ENCODE measurements at places on chromosomes 3 and 15.

- no peak overlapping the region for H3K27ac ChIP-seq
- H3K4me1 ChIP-seq = peaks cover 1% of the 10 kb centered on the region
- no peak overlapping the region for H3K4me3 ChIP-seq
- no peaks in the 10 kb centered on the region for H3K36me3 ChIP-seq
- H3K27me3 ChIP-seq = no peaks in the 10 kb centered on the region
Observed at GRCh38 chr3:183563536-183563874, 8.0 kb upstream of the KLHL6 start.

- peaks cover 49% of the 10 kb centered on the region for H3K36me3 ChIP-seq
- no peaks in the 10 kb centered on the region for H3K27me3 ChIP-seq
- peaks cover 3% of the 10 kb centered on the region for H3K4me1 ChIP-seq
- no peak overlapping the region for H3K27ac ChIP-seq
- no peak for DNase-seq
Observed at GRCh38 chr15:88904257-88904623, 8.9 kb upstream of the HAPLN3 start.

DNA sequence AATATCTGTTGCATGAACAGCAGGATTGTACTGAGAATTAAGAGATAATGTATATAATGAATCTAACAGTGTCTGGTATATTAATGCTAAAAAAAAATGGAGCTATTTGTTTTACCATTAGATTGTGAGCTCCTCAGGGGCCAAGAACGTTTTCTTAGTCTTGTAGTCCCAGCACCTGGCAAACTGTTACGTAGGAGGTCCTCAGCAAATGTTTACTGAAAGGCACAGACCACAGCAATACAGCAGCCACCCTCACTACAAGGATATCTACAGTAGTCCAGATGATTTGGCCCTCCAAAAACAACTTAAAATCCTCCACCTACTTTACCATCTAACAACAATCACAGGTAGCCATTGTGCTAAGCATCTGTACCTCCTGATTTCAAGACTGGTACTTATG, 59.7 kb downstream of the MSL2 start:
- H3K36me3 ChIP-seq = no peaks in the 10 kb centered on the region
- no peak overlapping the region for H3K27ac ChIP-seq
- DNase-seq = no peak

- no peak overlapping the region for H3K4me3 ChIP-seq
- no peak for DNase-seq
- no peaks in the 10 kb centered on the region for H3K36me3 ChIP-seq
- H3K27ac ChIP-seq = no peak overlapping the region
- no peaks in the 10 kb centered on the region for H3K4me1 ChIP-seq
Observed at GRCh38 chr3:64928683-64929082, 240.9 kb upstream of the ADAMTS9 start.

- no peaks in the 10 kb centered on the region for H3K27me3 ChIP-seq
- no peak overlapping the region for H3K27ac ChIP-seq
- DNase-seq = no peak
Observed at GRCh38 chr15:94587113-94587512, 355.8 kb downstream of the MCTP2 start.

DNA sequence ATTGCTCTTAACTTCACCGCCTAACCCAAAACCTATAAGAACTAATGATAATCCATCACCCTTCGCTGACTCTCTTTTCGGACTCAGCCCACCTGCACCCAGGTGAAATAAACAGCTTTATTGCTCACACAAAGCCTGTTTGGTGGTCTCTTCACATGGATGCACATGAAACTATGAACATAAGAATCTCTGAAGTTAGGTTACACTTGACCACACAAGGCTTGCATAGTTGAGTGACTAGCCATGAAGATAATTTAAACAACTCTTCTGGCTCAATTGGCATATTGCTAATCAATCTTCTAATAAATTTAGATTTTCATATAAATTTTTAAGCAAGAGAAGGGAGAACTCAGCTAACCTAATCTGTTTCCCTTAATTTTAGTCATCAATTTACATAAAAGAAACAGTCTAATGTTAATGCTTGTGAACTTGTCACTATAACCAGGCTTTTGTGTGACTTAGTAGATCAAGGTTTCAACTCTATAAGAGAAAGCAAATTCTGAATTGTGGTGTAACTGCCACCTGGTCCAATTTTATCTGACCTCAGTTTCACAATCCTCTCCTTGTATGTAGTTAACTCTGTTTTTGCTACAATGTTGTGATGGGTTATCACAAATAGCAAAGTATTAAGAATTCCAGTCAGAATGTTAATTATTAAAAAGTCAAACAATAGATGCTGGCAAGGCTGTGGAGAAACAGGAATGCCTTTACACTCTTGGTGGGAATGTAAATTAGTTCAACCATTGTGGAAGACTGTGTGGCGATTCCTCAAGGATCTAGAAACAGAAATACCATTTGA, 82.0 kb downstream of the HHLA2 start:
- peaks cover 2% of the 10 kb centered on the region for H3K4me1 ChIP-seq
- no peak overlapping the region for H3K4me3 ChIP-seq
- no peaks in the 10 kb centered on the region for H3K27me3 ChIP-seq

- no peak overlapping the region for H3K4me3 ChIP-seq
- no peaks in the 10 kb centered on the region for H3K4me1 ChIP-seq
- H3K27ac ChIP-seq = no peak overlapping the region
- H3K27me3 ChIP-seq = no peaks in the 10 kb centered on the region
Observed at GRCh38 chr3:123920383-123920782, 36.3 kb upstream of the MYLK start.

DNA sequence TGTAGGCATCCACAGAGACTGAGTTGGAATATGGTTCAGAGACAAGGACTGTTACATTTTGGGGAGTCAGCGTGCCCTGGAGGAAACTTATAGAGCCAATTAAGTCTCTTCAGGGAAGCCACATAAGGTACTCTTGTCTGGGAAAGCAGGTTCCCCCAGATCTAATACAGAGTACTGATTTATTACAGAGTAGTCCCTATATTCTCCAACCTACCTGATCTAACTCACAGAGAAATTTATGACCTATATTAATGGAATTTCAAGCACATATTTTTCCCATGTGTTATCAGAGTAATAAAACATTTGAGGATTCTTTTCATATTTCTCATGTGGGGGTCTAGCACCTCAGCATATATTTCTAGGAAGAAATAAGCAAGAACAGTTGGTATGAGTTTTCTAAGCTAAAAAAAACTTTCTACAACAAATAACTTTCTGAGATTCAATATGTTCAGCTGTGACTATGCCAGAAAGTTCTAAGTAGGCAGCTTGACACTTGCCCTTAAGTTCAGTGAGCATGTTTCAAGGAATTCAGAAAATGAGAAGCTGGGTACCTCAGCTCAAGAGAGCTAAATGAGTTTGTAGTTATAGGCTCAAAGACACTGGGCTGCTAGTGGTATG, 75.3 kb upstream of the COL8A1 start:
- H3K4me3 ChIP-seq = no peak overlapping the region
- H3K27ac ChIP-seq = no peak overlapping the region
- H3K36me3 ChIP-seq = no peaks in the 10 kb centered on the region
- H3K4me1 ChIP-seq = no peaks in the 10 kb centered on the region
- no peaks in the 10 kb centered on the region for H3K27me3 ChIP-seq

DNA sequence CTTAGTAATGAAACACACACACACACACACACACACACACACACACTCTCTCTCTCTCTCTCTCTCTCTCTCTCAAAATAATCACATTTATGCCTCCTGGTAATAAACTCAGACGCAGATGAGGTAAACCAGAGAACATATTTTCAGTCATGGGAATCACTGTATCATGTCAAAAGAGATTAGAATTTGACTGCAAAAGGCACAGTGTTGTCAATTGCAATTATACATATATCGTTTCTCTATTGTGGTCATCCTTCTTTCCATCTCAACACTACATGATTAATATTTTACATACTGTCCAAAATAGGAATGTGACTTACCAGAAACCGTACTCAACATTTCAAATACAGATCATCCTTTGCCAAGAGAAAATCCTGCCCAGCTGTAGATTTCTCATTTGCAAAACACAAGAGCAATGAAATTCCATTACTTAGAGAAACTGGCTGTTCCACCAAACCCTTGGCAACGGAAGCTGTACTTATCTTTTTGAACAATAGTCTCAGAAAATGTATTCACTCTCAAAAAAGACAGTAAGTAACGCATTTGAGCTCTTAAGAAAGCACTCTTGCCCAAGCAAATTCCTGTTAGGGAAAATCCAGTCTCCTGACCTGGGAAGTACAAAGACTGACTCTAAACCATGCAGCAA, 24.3 kb downstream of the PDZRN3 start:
- no peaks in the 10 kb centered on the region for H3K27me3 ChIP-seq
- DNase-seq = no peak
- H3K4me1 ChIP-seq = peaks cover 2% of the 10 kb centered on the region
- no peak overlapping the region for H3K27ac ChIP-seq
- H3K4me3 ChIP-seq = no peak overlapping the region
- H3K36me3 ChIP-seq = peaks cover 55% of the 10 kb centered on the region

DNA sequence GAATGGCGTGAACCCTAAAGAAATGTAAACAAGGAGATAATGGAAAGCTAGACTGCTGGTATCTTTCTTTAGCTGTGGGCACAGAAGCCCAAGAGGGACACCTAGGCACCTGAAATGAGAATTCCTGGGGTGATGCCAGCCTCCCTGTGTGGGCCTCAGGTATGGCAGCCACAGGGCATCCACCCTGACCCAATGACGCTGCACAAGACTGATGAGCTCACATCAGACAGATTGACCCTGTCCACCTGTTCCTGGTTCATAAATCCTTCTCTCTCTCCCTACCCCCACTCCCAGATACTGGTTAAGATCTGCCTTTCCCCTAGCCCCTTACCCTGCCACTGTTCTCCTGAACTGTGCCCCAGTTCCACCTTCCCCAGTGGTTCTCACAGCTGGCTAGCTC, 1.5 kb downstream of the GLB1 start:
- no peak for DNase-seq
- H3K4me3 ChIP-seq = no peak overlapping the region
- H3K27ac ChIP-seq = no peak overlapping the region
- H3K4me1 ChIP-seq = peaks cover 3% of the 10 kb centered on the region

DNA sequence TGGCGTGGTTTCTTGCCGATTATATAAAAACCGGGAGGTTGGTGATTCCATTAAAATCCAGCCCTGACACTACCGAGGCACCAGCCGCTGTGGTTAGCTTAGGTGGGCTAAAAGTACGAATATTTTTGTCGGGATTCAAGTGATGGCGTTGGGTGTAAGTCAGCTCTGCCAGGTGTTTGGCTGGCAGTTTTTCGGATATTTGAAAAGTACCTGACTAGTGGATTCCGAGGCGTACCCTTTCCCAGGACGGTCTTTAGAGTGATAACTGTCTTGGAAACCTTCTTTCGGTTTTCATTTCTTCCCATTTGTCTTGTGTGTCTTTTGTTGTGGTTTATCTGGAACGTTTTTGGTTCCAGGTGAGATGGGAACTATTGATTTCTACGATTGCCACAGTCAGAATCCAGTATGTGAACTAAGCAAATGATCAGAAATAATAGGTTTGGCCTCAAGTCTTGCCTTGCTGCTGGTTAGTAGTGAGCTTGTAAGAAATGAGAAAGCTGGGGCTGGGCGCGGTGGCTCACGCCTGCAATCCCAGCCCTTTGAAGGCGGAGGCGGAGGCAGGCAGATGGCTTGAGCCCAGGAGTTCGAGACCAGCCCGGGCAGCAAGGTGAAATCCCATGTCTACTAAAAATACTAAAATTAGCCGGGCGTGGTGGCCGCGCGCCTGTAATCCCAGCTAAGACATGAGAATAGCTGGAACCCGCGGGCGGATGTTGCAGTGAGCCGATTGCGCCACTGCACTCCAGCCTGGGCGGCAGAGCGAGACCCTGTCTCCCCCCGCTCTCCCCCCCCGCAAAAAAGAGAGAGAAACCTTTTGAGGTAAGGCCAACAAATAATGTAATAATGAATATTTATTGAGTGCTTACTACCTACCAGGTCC, 1.4 kb downstream of the FYTTD1 start:
- no peaks in the 10 kb centered on the region for H3K27me3 ChIP-seq
- H3K4me3 ChIP-seq = peak overlapping the region; percentile 90
- peaks cover 4% of the 10 kb centered on the region for H3K4me1 ChIP-seq
- H3K36me3 ChIP-seq = no peaks in the 10 kb centered on the region

DNA sequence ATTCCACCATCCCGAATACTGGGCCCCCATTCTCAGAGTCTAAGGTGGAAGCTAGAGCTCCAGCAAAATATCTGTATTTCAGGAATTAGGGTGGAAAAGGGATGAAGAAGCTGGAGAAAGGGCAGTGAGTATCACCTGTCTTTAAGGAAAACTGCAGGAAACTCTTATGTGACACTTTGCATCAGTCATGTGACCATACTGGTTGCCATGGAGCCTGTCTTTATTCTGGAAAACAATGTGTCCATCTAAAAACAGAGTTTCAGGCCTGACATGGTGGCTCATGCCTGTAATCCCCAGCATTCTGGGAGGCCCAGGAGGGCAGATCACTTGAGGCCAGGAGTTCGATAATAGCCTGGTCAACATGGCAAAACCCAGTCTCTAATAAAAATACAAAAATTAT, 52.9 kb upstream of the FSIP1 start:
- no peaks in the 10 kb centered on the region for H3K4me1 ChIP-seq
- H3K27ac ChIP-seq = no peak overlapping the region
- H3K36me3 ChIP-seq = no peaks in the 10 kb centered on the region
- H3K27me3 ChIP-seq = no peaks in the 10 kb centered on the region

DNA sequence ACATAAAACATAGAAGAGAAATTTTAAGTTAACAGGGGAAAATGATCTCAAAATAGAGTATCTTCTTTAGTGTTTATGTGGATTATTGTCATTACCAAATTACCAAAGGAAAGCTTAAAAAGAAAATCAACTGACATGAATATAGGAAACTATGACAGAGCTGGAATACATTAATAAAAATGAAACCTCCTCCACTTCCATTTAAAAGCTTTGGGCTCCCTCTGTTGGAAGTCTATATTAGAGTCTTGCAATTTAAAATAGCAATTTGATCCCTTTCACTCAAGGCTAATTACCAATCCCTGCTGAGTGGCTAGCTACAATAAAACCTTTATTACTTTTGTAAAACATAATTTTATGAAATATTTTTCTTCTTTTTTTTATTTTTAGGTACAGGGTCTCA, 61.4 kb upstream of the IMPG2 start:
- H3K27ac ChIP-seq = no peak overlapping the region
- DNase-seq = peak; percentile 6
- H3K36me3 ChIP-seq = no peaks in the 10 kb centered on the region
- no peak overlapping the region for H3K4me3 ChIP-seq
- H3K4me1 ChIP-seq = no peaks in the 10 kb centered on the region

DNA sequence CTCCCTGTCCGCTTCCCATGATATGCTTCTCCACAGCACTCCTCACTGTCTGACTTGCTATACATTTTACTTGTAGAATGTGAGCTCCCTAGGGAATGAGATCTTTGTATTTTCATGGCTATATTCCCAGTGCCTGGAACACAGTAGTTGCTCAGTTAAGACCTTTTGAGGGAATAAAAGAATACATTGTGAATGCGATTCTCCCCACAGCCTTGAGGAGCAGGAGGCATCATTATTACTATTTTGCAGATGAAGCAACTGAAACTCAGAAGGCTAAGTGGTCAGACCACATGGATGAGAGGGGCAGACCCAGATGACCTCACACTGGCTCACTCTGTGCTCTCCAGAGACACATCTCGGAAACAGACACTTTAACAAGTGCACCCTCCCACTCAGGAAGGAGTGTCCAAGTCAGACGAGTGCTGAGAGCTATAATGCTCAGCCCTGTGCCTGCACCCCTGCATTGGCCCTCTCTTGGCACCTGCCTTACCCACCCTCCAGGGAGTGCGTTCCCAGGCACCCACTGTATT, 46.8 kb downstream of the SST start:
- H3K4me1 ChIP-seq = no peaks in the 10 kb centered on the region
- no peak overlapping the region for H3K4me3 ChIP-seq
- no peak overlapping the region for H3K27ac ChIP-seq
- no peaks in the 10 kb centered on the region for H3K27me3 ChIP-seq
- DNase-seq = no peak

GRCh38 chr3:69318410-69318809, 67.5 kb downstream of the FRMD4B start:
- no peak overlapping the region for H3K27ac ChIP-seq
- no peaks in the 10 kb centered on the region for H3K36me3 ChIP-seq
- H3K4me3 ChIP-seq = no peak overlapping the region
- DNase-seq = no peak
- no peaks in the 10 kb centered on the region for H3K4me1 ChIP-seq
- peaks cover 2% of the 10 kb centered on the region for H3K27me3 ChIP-seq

All from neuronal stem cell (in vitro differentiated cells).